ENCODE measurements at places on chromosomes 11 and 22.

DNA sequence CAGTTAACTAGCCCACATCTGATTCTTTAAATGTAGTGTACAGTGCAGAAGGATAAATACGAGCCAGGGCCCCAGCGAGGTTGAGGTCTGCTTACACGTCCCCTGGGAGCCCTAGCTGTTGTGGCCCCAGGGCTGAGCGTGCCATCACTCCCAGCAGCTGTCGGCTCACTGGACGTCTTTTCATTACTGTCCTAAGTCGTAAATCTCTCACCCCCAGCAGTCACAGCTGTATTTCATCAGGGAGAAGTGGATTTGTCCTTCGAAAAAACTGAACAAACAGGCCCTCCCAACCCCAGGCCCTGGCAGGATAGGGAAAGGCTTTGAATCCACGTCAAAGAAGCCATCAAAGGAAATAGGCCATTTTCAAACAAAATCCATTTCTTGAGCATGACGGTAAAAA lies 110.4 kb upstream of the CSNK2A3 start:
- no peak for DNase-seq

GRCh38 chr11:42490506-42490905 lies 821.3 kb upstream of the API5 start:
- DNase-seq = no peak

- DNase-seq = no peak
Observed at GRCh38 chr11:99020352-99021225, at the start of gene CNTN5. TSS of gene CNTN5 (plus strand) at chr11:99020949.

DNA sequence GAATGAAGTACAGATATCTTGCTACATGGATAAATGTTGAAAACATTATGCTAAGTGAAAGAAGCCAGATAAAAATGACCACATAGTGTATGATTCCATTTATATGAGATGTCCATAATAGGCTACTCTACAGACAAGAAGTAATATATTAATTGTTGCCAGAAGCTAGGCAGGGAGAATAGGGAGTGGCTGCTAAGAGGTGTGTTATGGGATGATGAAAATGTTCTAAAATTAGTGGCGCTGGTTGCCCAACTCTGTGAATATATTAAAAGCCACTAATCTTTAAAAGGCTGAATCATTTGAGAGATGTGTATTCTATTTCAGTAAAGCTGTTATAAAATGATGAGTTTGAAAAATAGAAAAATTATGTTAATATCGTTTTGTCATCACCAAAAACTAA lies 144.4 kb downstream of the NCAM1 start:
- DNase-seq = no peak

- no peak for DNase-seq
Observed at GRCh38 chr11:4991060-4991459, 3.6 kb upstream of the OR51L1 start.

GRCh38 chr11:107427569-107428180 lies 29.9 kb downstream of the CWF19L2 start:
- no peak for DNase-seq

- no peak for DNase-seq
Observed at GRCh38 chr11:117480221-117480620, 152.6 kb downstream of the CEP164 start.

DNA sequence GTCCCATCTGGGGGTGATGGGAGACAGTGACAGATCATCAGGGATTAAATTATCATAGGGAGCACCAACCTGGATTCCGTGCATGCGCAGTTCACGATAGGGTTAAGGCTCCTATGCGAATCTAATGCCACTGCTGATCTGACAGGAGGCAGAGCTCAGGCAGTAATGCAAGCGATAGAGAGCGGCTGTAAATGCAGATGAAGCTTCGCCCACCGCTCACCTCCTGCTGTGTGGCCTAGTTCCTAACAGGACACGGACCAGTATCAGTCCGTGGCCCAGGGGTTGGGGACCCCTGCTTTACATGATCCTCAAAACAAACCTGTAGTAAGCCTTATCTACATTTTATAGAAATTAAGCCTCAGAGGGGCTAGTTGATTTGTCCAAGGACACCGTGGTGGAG lies 94.3 kb downstream of the TTC28 start:
- no peak for DNase-seq

GRCh38 chr22:29396126-29396525 lies 7.8 kb upstream of the AP1B1 start:
- no peak for DNase-seq

DNA sequence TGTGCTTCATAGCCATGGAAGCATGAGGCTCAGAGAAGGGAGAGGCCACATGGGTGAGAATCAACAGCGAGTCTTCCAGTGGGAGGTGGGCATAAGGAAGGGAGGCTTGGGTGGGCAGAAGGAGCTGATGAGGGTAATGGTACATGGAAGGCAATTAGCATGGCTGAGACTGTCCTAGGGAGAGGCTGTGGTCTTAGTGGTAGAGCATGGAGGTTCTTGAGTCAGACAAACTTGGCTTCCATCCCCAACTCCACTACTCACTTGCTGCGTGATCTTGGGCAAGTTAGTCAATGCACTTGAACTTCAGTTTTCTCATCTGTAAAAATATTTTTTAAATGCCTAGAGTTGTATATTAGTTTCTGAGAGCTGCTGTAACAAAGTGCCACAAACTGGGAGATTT lies 227.2 kb upstream of the E2F8 start:
- no peak for DNase-seq

GRCh38 chr11:118870396-118871343 lies 13.0 kb upstream of the CXCR5 start:
- DNase-seq = no peak

DNA sequence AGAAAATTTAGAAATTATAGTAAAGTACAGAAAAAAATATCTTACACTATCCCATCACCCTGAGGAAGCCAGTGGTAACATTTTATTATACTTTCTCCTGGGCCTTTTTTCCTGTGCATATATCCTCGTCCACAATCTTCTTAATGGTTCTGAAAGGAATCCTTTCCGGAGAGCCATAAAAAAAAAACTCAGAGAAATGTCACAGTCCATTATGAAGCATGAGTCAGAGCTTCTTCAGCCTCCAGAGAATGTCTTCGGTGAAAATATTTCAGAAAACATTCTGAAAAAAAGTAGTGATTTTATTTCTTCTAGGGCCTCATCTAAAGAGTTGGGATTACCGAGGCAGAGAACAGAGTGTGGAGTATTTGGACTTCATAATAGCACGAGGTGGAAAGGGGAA lies 163.4 kb downstream of the INSC start:
- no peak for DNase-seq

GRCh38 chr22:47308886-47309285 lies 546.4 kb downstream of the TBC1D22A start:
- no peak for DNase-seq

- no peak for DNase-seq
Observed at GRCh38 chr11:37422511-37422910, 824.5 kb upstream of the RAG2 start.

DNA sequence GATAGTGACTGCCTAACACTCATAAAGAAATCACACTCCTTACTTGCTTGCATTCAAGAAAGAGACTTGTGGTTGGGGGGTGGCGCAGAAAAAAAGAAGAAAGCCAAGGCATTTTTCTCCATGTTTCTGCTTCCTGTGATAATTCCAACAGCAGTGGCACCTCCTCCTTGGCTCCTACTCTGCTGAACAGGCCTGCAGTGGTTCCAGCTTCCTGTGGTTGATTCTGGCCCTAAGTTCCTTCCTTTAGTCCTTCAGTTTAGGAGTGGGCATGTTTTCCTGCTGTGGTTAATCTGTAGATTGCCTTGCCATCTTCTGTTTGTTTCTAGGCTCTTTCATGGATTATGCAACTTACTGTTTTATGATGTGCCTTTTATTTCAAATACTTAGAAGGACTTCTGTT lies 940.4 kb downstream of the DLG2 start:
- no peak for DNase-seq

GRCh38 chr22:49312601-49313000 lies 515.1 kb downstream of the BRD1 start:
- no peak for DNase-seq

- DNase-seq = no peak
Observed at GRCh38 chr22:33275073-33275443, 216.9 kb upstream of the SYN3 start.

- DNase-seq = peak; percentile 78
Observed at GRCh38 chr11:77672264-77672663, 34.7 kb upstream of the CLNS1A start.

- DNase-seq = no peak
Observed at GRCh38 chr11:74849525-74850391, 99.1 kb downstream of the XRRA1 start.

GRCh38 chr11:130827451-130828377 lies 88.6 kb downstream of the SNX19 start:
- DNase-seq = no peak

DNA sequence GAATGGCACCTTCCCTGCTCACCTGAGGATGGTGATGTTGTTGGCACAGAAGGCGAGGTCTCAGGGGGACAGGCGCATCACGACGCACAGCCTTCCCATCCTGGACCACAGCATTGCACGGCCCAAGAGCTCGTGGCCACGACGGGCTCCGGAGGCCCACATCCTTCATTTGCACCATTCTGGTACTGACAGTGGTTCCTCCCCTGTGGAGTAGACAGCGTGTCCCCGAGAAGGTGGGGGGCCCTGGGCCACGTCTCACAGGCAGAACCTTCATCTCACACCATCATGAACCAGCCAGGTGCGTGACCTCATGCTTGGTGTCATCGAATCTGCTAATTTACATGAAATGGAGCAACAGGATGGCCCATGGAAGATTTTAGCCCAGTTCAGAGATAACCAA lies 180.0 kb downstream of the CTTN start:
- no peak for DNase-seq

DNA sequence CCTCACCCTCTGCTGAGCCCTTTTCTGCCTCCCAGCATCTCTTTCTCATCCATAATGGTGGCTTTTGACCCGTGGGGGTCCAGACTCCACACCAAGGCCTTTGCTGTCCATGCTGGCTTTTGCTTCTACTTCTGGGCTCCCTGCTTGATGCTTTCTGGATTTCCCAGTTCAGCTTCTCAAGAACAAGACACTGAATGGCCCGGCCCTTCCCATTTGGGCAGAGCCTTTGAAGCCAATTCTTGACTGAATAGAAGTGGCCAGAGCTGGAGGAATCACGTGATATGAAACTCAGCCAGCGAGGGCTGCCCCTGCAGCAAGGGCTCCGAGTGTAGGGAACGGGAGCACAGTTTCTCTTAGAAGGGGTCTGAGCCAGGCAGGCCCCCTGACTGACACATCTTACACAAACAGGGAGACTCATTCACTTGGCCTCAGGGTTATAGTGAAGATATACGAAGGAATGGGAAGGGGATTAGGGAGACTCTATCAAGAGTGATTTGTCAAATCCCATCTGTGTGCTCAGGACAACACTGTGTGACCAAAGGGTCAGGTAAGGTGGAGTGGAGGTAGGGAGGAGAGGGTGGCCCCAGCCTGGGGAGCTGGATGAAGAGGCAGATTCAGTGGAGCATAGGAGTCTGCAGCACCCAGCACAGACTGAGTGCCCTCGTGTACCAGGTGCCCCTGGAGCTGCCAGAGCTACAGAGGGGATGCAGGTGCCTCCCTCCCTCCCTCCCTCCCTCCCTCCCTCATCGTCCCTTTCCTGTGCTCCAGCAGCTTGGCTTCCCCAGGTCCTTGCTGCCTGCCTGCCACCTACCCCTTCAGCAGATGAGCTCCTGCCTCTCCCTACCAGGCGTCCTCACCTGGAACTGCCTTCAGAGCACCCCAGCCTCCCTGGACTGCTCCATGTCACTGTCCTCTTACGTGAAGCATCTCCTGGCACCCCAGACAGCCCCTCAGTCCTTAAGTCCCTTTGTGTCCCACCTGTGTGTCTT lies 106.0 kb downstream of the TRIM29 start:
- DNase-seq = no peak

GRCh38 chr11:36062796-36063365 lies 119.0 kb downstream of the LDLRAD3 start:
- no peak for DNase-seq

- no peak for DNase-seq
Observed at GRCh38 chr11:34941688-34942087, 25.3 kb downstream of the PDHX start.

- no peak for DNase-seq
Observed at GRCh38 chr11:44611687-44612434, 46.4 kb downstream of the CD82 start.

DNA sequence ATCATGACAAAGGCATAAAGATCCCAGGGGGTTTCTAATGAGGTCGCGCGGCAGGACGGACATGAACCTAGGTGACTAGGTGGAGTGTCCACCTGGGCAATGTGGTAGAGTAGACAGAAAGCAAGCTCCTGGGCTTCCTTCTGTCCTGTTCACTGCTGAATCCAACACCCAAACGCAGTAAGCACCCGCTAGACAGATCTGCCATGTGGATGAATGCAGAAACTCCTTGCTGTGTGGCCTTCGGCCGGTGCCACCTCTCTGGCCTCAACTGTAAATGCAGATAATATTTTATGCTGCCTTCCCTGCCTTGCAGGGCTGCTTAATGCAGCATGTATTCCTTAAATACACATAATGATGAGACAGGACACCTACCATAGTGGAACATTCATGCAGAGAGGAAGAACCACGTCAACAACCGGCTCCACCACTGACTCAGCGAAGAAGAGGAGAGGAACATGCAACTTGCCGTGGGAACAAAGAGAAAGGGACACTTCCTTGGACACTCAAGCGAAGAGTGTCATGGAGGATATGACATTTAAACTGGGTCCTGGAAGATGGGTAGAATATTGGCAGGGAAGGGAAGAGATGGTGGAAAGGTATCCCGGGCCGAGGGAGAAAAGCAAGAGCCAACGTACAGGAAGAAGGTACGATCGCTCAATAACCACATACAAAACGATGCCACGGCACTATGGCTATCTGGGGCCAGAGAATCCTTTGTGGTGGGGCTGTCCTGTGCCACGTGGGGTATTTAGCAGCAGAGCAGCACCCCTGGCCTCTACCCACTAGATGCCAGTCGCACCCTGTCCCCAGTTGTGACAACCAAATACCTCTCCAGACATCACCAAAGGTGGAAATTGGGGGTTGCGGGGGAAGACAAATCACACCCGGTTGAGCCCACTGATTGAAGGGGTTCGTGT lies 30.8 kb downstream of the MYH9 start:
- DNase-seq = no peak

- DNase-seq = no peak
Observed at GRCh38 chr11:11351042-11351586, 1.9 kb downstream of the CSNK2A3 start.

DNA sequence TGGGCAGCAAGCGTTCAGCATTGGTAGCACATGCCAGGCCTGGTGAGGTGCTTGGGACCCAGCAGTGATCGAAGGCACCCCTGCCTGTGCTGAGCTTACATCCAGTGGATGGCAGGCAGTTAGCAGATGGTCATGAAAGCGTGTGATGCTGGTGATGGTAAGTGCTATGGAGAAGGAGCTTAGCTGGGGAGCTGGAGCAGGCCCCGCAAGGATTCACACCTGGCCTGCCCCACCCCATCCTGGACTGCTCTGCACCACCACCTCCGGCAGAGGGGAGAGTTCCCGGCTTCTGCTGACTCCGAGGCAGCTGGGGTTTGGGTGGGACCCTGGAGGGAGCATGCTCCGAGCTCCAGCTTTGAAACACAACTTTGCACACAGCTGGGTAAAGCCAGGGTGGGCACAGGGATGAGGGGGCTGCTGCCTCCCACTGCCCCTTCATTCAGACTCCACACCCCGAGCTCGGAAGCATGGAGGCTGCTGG lies 16.2 kb downstream of the MPPED1 start:
- no peak for DNase-seq

- no peak for DNase-seq
Observed at GRCh38 chr11:93840981-93841380, 9.4 kb downstream of the VSTM5 start.

GRCh38 chr11:46603704-46604308 lies 10.0 kb upstream of the AMBRA1 start:
- DNase-seq = no peak
